ENCODE measurements at places on chromosomes 2 and 18. TPM values are rescaled to one million over a fixed set of nuclear protein-coding genes. Genes with fewer than 3 reads are reported as not detected.

The STK17B gene
- 182 TPM for total RNA-seq

The TRIM54 gene
- total RNA-seq = 0.28 TPM

The GNLY gene
- total RNA-seq = 903 TPM

GRCh38 chr18:38690626-38691025 is 1125.0 kb upstream of the CELF4 start:
- DNase-seq = no peak
- peaks cover 4% of the 10 kb centered on the region for H3K36me3 ChIP-seq
- H3K27me3 ChIP-seq = no peaks in the 10 kb centered on the region

DNA sequence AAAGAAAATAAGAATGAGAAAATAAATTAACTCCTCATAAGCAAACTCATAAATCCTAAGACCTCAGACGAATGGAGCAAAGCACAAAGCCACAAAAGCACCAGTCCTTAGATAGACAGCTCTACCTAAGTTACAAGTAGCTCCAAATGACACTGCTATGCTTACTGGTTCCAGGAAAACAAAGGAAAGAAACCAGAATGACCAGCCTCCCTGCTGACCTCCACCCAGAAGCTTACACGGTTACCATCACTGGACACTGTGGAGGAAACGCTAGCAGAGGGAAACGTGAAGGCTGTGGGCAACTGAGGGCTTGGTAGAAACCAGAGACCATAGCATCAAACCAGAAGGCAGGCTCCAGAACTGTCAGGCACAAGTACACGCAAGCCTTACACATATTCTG is 67.8 kb downstream of the STK39 start:
- no peaks in the 10 kb centered on the region for H3K36me3 ChIP-seq
- no peak overlapping the region for H3K4me3 ChIP-seq
- peaks cover 75% of the 10 kb centered on the region for H3K4me1 ChIP-seq
- DNase-seq = no peak
- peak overlapping the region; percentile 93 for H3K27ac ChIP-seq

GRCh38 chr2:61471905-61472805 is 1.3 kb upstream of the USP34 start:
- peaks cover 5% of the 10 kb centered on the region for H3K36me3 ChIP-seq
- peaks cover 14% of the 10 kb centered on the region for H3K4me1 ChIP-seq
- peak overlapping the region; percentile 87 for H3K4me3 ChIP-seq
- H3K27ac ChIP-seq = peak overlapping the region; percentile 90

DNA sequence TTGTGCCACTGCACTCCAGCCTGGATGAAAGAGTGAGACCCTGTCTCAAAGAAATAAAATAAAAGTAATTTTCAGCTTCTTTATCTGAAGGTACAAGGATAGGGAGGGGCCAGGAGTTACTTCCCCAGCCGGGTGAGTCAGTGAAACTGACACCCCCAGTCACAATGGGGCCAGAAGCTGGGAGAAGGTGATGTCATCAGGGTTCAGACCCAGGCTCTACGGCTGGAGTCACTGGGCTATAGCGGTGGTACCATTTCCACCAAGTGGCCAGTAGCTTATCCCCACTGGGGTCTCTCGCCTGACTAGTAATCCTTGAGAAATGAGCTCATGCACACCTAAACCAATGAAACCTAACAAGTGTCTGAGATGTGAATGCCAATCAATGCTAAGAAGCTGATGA is 107.9 kb downstream of the ALPK2 start:
- H3K4me1 ChIP-seq = peaks cover 5% of the 10 kb centered on the region
- no peak for DNase-seq
- no peak overlapping the region for H3K27ac ChIP-seq
- peaks cover 5% of the 10 kb centered on the region for H3K27me3 ChIP-seq
- H3K4me3 ChIP-seq = no peak overlapping the region

- DNase-seq = no peak
- no peaks in the 10 kb centered on the region for H3K4me1 ChIP-seq
- peaks cover 20% of the 10 kb centered on the region for H3K27me3 ChIP-seq
- no peaks in the 10 kb centered on the region for H3K36me3 ChIP-seq
- no peak overlapping the region for H3K4me3 ChIP-seq
These were observed 17.9 kb upstream of the EHBP1 start for GRCh38 chr2:62687636-62688035.

GRCh38 chr2:29619689-29620088 is 301.7 kb downstream of the ALK start:
- H3K4me3 ChIP-seq = no peak overlapping the region
- H3K4me1 ChIP-seq = no peaks in the 10 kb centered on the region
- DNase-seq = no peak
- no peaks in the 10 kb centered on the region for H3K36me3 ChIP-seq
